ENCODE measurements at places on chromosomes 16 and 17. TPM values are rescaled to one million over a fixed set of nuclear protein-coding genes. Genes with fewer than 3 reads are reported as not detected.

DNA sequence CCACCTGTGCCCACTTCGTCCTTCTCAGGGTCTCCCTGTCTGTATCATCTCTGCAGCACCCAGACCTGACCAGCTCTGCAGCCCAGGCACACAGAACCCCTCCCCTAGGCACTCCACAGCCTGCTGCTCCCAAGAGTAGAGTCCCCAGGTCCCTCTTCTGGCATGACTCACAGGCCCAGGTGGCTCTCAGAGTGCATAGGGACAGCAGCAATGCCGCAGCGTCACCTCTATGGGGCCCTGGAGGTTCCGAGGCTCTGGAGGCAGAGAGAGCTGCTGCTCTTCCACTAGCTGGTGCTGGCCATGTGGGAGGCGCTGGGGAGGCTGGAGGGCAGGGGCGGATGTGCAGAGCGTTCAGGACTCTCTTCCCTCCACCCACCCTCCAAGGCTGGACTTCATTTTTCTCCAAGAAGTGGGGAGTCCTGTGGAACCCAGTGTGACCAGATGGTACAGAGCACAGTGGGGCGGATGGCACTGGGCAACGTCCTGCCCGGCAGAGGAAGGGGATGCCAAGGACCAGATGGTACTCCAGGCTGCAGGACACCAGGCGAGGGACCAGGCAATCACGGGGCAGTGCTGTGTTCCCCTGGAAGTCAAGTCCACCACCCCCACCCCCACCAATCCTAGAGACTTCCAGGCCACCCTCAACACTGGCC, 151.7 kb downstream of the RBFOX3 start:
- DNase-seq: no peak

DNA sequence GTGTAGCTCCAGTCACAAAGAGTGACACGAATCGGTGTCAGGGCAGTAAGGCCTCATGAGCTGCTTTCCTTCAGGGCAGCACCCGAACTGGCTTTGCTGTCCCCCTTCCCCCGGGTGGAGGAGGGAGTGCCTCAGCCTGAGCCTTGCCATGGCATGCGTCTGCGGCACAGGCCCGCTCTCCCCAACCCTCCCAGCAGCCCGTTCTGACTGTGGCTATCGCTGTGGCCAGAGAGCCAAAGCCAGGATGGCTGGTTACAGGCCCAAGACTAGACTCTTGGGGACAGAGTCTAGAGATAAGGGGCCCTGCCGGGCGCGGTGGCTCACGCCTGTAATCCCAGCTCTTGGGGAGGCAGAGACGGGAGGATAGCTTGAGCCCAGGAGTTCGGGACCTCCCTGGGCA, 25.9 kb downstream of the CLUH start:
- no peak for DNase-seq

DNA sequence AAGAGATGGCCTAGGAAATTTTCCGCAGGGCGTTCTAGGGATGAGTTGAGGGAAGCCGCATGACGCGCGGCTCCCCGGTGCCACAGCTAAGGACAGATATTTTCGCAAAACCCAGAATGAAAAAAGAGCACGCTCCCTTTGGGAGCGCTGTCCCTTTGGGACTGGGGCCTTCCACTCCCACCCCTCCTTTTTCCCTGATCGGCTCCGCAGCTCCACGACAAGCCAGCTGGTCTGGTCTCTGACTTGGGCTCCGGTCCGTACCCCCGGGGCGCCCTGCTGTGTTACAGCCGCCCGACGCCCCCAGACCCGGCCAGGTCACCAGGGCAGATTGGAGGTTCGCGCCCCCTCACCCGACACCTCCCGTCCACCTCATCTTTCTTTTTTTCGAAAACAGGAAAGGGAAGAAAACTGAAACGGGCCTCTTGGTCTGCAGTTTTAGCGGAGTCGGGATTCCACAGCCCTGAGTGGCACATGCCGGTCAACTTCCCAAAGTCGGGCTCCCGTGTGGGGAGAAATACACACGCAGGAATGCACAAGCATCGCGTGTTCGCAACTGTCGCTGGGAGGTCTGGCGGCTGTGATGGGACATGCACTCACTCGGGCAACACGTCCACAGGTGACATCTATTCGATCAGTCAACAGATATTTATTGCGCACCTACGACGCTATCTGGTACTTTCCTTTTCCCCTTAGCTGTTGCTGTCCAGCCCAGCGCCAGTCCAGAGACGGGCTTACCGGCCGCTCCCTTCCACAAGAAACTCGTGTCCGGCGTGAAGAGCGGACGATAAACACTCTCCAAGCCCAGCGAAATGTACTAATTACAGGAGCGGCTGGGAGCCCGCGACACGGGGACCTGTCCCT, 3.9 kb upstream of the SOX9 start:
- no peak for DNase-seq

- no peak for DNase-seq
Measured at GRCh38 chr16:11007714-11008280, 63.4 kb downstream of the CLEC16A start.

DNA sequence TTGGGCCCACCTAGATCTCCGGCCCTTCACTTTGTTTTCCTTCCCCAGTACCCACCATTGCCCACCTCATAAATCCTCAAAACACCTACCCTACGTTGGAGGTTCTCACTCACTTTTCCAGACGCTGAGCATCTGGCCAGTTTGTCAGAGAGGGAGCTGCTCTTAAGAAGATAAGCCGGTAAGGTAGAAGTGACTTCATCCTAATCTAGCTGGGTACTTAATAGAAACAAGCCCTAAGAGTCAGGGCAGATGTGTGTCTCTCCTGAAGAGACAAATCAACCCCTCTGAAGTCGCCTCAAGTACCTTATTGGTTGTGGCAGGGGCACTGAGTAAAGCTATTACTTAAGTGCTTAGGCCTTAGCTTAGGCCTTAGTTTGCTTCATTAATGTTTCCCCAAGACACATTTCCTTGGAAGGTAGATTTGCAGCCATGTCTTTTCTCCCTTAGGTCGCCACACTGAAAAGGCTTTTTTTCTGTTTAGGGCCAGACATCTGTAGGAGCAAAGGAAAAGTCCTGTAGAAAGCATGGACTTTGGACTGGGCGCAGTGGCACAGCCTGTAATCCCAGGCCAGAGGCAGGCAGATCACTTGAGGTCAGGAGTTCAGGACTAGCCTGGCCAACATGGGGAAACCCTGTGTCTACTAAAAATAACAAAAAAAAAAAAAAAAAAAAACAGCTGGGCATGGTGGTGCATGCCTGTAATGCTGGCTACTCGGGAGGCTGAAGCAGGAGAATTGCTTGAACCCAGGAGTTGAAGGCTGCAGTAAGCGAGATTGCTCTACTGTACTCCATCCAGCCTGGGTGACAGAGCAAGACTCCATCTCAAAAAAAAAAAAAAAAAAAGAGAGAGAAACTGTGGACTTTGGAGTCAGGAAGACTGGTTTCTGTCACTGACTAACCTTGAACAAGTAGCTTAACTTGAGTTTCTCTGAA, 1.0 kb downstream of the TACO1 start:
- no peak for DNase-seq

DNA sequence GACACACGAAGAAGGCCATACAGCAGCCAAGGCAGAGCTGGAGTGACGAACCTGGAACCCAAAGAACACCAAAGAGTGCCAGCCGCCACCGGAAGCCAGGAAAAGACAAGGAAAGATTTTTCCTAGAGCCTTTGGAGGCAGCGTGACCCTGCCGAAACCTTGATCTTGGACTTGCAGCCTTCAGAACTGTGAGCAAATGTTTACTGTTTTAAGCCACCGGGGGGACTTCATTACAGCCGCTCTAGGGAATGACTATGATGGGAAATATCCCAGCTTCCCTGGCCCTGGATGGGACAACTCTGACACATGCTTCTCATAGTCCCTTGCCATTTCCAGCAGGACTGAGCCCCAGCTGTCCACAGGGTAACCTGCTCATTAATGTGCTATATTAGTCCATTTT, 270.6 kb downstream of the HAPSTR1 start:
- no peak for DNase-seq

GRCh38 chr17:55081559-55081958, 113.0 kb downstream of the STXBP4 start:
- DNase-seq: no peak

- DNase-seq: no peak
Measured at GRCh38 chr17:56987283-56987834, 9.4 kb downstream of the SCPEP1 start.

The GDE1 gene
- total RNA-seq: 92.1 TPM

The CACNG1 gene
- 0.74 TPM for total RNA-seq

The C17orf50 gene
- total RNA-seq: 15.8 TPM

The CFAP97D1 gene
- total RNA-seq: not detected

The KRT28 gene
- not detected for total RNA-seq

The FBXW10 gene
- total RNA-seq: not detected
